Cardiac atrium fibroblast (primary cell): ENCODE measurements at places on chromosomes 3 and 15. TPM values are rescaled to one million over a fixed set of nuclear protein-coding genes. Genes with fewer than 3 reads are reported as not detected.

The PSTPIP1 gene
- total RNA-seq: not detected in 2 replicates

The TGM4 gene
- not detected in 2 replicates for total RNA-seq

The EAF2 gene
- total RNA-seq: 0.32 TPM in 1 of 2 replicates, not detected in the other

The TRAT1 gene
- total RNA-seq: not detected in 2 replicates

The MAP6D1 gene
- under 0.01 and 4.5 TPM in 2 replicates for total RNA-seq

The ISLR gene
- total RNA-seq: 89.9 TPM in 2 replicates

The CAMK1 gene
- total RNA-seq: 25.1 and 30.7 TPM in 2 replicates

The SERINC4 gene
- total RNA-seq: not detected in 2 replicates

The CCDC9B gene
- 1.1 and 5.2 TPM in 2 replicates for total RNA-seq

The CLDN16 gene
- not detected in 2 replicates for total RNA-seq

The CD86 gene
- total RNA-seq: not detected in 2 replicates

The CCDC39 gene
- total RNA-seq: not detected in 2 replicates

The PRICKLE2 gene
- 13.7 and 23.3 TPM in 2 replicates for total RNA-seq

The ILDR1 gene
- total RNA-seq: not detected in 2 replicates

The CBLB gene
- 22.8 and 24.2 TPM in 2 replicates for total RNA-seq

The STAB1 gene
- 2.0 and 7.1 TPM in 2 replicates for total RNA-seq

The TMEM40 gene
- total RNA-seq: not detected in 2 replicates

The CYP19A1 gene
- total RNA-seq: 0.18 TPM in 1 of 2 replicates, not detected in the other

The PRRT3 gene
- total RNA-seq: 2.8 and 3.8 TPM in 2 replicates

The EXD1 gene
- total RNA-seq: not detected in 2 replicates

The MCF2L2 gene
- 0.16 and 0.18 TPM in 2 replicates for total RNA-seq

The MAGEL2 gene
- total RNA-seq: 0.36 TPM in 1 of 2 replicates, not detected in the other

The OR5H14 gene
- total RNA-seq: not detected in 2 replicates

The CLDN18 gene
- not detected in 2 replicates for total RNA-seq

The GOLGA8T gene
- not detected in 2 replicates for total RNA-seq

The GOLGA6A gene
- not detected in 2 replicates for total RNA-seq

The CGNL1 gene
- 7.9 and 12.0 TPM in 2 replicates for total RNA-seq

The EFCC1 gene
- not detected in 2 replicates for total RNA-seq
